Heart right ventricle (tissue), 16 donors: ENCODE measurements at places on chromosomes 11 and 22.
A peak's percentile ranks its signal among the peaks of the same experiment; 100 is the strongest.

- DNase-seq: no peak
These were observed 7.1 kb upstream of the CD44 start for GRCh38 chr11:35131886-35132285.

- DNase-seq: no peak
These were observed 645 bp downstream of the RNF121 start for GRCh38 chr11:71929491-71929890.

DNA sequence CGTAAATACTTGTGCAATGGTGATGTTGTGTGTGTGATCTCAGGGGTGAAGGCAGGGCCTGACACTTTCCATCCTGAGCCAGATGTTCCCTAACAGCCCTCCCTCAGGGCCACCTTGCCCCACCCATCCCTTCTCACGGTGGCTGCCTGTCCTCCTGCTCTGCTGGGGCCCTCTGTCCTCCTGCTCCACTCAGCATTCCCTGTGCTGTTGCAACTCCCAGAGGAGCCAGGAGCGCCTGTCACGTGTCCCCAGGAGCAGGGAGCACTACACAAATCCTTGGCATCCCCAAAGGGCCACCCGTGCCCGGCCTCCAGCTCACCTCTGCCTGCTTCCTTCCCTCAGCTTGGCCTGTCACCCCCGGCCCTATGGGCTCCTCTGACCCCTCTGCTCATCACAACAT is 10.2 kb upstream of the CSNK1E start:
- no peak for DNase-seq

GRCh38 chr11:74686792-74687191 is 44.4 kb downstream of the CHRDL2 start:
- no peak for DNase-seq

- no peak for DNase-seq
These were observed 267.2 kb upstream of the SYN3 start for GRCh38 chr22:33325232-33326004.

DNA sequence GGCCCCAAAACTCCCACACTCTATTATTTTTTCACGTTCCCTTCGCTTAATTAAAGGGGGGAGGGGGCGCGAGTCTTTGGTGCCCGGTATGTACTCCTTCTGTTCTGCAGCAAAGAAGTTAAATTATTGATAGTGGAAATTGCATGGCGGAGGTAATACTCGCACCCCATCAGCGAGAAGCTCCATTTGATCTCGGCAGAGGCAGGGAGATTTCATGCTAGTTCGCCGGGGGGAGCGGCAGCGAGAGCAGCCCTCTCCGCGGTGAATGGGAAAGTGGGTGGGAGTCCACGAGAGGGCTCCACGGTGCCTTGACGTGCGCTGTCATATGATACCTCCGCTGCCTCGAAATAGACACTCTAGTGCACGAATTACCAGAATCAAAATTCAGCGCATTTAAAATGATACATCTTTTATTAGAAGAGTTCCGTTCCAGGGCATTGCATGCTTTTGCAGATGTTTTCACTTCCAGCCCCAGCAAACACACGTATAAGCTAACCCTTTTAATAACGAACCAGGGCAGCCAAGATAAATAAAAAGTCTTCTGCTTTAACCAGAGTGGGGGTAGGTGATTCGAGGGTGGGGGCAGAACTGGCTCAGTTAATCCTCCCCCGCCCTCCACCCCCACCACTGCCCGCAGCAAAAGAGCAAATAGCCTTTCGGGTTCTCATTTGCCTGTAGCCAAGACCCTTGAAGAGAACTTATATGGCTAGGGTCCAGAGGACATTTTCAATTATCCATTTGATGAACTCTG is 1.3 kb upstream of the BDNF start:
- peak; percentile 29 for DNase-seq

DNA sequence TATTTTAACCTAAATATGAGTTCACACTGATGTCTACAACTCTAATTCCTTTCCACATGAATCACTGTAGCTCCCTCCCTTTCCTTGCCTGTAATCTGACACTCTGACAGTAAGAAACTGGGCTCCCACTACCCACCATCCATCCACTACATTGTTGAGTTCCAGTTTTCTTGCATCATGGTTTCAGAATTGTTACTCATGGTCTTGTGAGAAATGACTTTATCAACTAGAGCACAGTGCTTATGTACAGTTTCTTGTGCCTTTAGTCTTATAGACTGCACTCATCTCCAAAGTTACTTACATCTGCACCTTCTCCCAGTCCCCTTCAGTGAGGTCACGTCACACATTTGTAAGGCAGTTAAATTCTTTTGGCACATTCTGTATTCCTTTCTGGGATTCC is 78.6 kb downstream of the RTL6 start:
- DNase-seq: no peak

DNA sequence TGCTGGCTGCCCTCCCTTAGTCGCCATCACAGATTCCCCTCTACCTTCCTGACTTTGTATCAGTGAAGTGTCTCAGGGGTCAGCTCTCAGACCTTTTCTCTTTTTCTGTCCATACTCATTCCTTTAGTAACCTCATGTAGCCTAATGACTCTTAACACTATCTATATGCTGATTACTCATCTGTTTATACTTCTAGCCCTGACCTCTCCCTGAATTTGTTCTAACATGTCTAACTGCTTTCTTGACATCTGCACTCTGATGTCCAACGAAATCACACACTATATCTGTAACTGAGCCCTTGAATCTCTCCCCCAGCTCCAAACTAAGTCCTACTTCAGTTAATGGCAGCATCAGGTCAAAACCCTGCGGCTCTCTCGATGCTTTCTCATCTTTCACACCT is 135.8 kb upstream of the TIMP3 start:
- no peak for DNase-seq

GRCh38 chr11:2539371-2540222 is 94.8 kb downstream of the KCNQ1 start:
- DNase-seq: no peak

DNA sequence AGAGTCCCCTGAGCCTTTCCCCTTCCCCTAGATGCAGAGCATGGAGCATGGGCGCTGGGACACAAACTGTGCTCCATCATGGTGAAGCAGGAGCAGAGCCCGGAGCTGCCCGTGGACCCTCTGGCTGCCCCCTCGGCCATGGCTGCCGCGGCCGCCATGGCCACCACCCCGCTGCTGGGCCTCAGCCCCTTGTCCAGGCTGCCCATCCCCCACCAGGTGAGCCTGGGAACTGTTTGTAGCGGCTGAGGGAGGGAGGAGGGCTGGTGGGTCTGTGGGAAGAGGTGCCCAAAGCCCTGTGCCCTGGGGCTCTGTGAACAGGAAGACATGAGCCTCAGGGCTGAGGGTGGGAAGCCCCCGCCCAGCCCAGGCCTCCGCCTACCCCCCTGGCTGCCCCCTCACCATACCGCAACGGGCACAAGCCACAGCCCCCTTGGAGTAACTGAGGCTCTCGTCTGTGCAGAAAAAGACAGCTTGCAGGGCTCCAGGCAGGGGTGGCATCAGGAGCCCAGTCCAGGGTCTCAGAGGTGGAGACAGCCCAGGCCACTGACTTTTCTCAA is 30.4 kb downstream of the CREB3L1 start:
- DNase-seq: no peak

DNA sequence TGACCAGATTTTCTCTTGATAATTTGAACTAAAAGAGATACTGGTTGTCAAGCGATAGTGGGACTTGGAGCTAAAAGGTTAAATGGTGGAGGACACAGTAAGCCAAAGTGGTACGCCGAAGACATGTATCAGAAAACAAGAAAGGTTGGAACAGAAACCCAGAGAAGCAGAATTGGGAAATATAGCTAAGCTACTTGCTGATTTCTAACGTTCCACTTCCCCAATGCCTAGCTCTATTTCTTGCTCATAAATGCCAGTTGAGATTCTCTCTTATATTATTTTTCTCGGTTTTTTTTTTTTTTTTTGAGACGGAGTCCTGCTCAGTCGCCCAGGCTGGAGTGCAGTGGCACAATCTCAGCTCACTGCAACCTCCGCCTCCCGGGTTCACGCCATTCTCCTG is 12.7 kb downstream of the TMEM41B start:
- DNase-seq: no peak

DNA sequence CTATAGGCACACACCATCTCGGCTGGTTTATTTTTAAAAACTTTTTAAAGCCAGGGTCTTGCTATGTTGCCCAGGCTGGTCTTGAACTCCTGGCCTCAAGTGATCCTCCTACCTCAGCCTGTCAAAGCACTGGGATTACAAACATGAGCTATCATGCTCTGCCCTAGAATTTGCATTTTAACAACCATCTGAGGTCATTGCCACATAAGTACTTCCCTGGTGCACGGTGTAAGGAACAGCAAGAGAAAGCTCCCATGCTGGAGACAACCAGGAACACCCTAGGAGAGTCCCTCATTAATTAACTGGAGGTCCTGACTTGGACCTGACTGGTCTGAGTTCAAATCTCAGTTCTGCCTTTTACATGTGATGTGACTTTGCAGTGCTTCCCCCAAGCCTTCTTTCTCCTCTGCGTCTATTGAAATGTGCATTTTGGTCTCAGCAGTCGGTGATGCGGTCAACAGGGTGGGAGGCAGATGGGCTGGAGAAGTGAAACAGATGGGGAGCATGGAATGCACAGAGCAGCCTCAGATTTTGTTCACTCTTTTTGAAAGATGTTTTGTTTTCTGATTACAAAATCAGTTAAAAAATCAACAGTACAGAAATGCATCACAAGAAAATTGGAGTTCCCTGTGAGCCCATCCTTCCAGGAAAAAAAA is 146.5 kb downstream of the MYO18B start:
- DNase-seq: no peak

DNA sequence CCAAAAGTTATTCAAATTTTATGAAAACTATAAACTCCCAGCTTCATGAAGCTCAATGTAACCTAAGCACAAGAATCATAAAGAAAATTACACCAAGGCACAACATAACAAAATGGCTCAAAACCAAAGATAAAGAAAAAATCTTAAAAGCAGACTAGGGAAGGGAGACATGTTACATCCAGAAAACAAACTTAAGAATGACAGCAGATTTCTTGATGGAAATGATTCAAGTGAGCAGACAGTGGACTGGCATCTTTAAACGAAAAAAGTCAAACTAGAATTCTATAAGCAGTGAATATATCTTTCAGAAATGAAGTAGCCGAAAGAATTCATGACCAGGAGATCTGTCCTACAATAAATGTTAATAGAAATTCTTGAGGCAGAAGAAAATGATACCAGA is 75.6 kb downstream of the SHANK2 start:
- no peak for DNase-seq

DNA sequence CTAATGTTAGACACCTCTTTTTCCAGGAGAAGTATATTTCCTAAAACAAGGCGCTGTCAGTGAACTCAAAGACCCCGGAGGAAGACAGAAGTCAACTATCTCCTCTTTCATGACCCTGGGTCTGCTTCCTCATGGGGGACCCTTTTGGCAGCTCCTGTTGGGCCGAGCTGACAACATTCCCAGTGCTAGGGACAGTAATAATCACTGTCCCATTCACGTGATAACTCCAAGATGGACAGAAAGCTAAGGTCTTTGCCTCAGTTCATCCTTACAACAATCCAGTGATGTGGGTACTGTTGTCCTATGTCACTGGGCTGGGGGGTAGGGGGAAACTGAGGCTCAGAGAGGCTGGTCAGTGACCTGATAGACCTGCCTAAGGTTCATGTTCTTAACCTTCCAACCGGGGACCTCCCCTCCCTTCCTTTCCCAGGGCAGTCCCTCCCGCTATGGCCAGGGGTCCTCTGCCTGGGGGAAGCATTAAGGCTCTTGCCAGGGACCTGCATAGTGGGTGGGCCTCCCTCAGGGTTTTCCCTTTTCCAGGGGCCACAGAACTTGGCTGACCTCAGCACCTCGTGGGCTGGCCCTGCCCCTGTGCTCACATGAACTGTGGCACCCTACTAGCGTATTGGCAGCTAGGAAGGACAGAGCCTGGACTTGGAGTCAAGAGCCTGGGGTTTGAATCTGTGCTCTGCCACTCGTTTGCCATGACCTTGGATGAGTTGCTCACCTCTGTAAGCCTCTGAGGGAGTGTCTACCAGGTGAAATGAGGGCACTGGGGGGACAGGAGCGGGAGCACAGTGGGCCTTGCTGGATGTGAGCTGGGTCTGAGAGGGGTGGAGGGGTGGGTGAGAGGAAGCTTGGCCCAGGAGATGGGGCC is 53.6 kb downstream of the LRRC32 start:
- no peak for DNase-seq

DNA sequence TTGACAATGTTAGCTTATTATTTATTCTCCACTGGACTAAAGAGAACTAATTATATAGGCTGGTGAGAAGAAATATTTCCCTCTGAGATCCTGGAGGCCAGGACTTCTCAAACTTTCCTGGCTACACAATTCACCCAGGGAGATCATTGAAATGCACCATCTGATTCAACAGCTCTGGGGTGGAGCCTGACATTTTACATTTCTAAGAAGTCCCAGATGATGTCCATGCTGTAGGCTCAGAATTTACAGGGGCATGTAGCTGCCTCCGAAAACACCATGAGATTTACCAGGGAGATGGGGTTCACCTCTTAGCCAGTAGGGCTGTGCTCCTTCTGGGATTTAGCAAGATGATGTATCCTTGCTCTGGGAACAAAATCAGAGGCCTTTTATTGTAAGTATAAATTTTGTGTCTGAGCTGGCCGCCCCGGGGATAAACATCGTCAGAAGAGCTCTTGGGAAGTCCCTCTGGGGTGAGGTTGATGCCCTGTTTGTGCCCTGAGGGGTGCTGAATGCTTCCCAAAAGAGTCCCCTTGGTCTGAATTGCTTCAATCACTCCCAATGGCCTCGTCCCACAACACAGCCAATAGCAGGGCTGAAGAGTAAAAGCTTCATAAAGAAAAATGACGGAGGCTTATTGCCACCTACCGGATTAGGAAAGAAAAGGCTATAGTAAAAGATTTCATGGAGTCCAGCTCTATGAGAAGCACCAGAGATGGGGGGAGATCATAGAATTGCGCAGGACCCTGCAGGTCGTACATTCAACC is 33.4 kb upstream of the API5 start:
- no peak for DNase-seq

GRCh38 chr11:20207781-20208621 is 47.7 kb upstream of the DBX1 start:
- DNase-seq: no peak

DNA sequence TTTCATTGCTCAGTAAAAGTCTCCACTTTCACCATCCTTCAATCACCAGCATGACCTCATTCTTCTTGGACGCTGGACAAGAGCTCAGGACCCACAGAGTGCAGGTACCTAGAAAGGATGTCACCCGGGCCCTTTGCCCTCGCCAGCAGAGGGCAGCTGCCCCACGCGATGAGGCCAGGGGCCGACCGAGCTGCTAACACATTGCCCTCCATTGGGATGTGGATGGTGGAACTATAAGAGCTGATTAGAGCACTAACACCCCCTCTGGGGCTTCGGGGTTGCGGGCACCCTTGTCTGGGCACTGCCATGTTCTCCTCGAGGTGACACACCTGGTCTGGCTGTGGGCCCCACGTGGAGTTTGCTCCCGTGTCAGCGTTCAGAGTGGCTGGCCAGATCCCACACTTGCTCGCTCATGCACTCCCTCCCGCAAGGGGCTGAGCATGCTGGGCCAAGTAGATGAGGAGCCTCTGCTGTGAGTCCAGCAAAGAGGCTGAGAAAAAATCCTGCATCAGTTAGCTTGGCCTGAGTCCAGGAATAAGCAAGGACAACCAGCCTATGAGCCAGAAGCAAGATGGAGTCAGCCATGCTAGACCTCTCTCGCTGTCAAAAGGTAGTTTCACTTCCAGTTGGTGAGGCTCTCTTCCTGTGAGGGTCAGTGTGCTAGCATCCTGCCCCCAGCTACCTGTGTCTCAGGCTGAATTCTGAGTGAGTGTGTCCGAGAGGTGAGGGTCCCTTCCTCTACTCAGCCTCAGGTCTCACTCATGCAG is 9.8 kb downstream of the KRTAP5-6 start:
- no peak for DNase-seq

- no peak for DNase-seq
These were observed 23.7 kb upstream of the FGF3 start for GRCh38 chr11:69842746-69843528.

- no peak for DNase-seq
These were observed 263.7 kb downstream of the NTM start for GRCh38 chr11:131633921-131634715.

GRCh38 chr11:22407921-22408320 is 69.7 kb downstream of the SLC17A6 start:
- DNase-seq: no peak
